ENCODE measurements at places on chromosomes 11 and 22. TPM values are rescaled to one million over a fixed set of nuclear protein-coding genes. Genes with fewer than 3 reads are reported as not detected.

Gene ZBTB16
- total RNA-seq = 12.7 TPM

Gene CCDC82
- total RNA-seq = 58.4 TPM

Gene OR2AT4
- total RNA-seq = 0.10 TPM

Gene SLC22A12
- not detected for total RNA-seq

Gene MYRF
- 17.9 TPM for total RNA-seq

Gene ART5
- 2.1 TPM for total RNA-seq

Gene GLB1L2
- total RNA-seq = 11.1 TPM

Gene C11orf91
- total RNA-seq = not detected

Gene CCDC116
- total RNA-seq = 0.28 TPM

Gene CD3E
- total RNA-seq = not detected

Gene OR8A1
- not detected for total RNA-seq

All from spinal cord (tissue), 10 donors.